ENCODE measurements at places on chromosomes 6 and 20. TPM values are rescaled to one million over a fixed set of nuclear protein-coding genes. Genes with fewer than 3 reads are reported as not detected.

Gene CDH26
- total RNA-seq, result 0.40 TPM

Gene PCK1
- not detected for total RNA-seq

DNA sequence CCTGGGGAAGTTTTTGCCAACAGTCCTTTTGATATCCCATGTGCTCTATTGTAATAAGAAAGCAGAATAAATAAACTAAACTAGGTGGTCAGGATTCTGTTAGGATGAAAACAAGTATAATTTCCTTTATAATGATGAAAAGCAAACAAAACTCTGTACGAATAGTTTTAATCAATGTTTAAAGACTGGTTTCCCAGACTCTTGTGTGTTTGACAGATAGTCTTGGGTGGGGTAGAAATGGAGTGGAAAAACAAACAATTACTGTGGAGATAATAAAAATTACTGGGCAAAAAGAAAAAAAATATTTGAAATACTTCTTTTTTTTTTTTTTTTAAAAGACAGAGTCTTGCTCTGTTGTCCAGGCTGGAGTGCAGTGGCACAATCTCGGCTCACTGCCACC is 152.1 kb upstream of the FLRT3 start:
- DNase-seq, result no peak

DNA sequence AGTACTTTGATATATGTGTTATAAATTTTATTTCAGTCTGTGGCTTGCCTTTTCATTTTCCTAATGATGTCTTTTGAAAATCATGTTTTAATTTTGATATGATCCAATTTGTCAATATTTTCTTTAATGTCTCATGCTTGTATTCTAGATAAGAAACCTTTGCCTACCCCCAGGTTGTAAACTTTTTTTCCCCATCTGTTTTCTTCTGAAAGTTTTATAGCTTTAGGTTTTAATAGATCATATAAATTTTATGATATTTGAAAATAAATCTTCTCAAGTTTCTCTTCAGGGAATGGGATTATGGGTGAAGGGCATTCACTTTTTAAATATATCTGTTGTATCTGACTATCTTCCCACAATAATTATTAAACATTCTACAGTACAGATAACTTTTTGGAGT is 66.7 kb downstream of the SESN1 start:
- DNase-seq, result no peak

DNA sequence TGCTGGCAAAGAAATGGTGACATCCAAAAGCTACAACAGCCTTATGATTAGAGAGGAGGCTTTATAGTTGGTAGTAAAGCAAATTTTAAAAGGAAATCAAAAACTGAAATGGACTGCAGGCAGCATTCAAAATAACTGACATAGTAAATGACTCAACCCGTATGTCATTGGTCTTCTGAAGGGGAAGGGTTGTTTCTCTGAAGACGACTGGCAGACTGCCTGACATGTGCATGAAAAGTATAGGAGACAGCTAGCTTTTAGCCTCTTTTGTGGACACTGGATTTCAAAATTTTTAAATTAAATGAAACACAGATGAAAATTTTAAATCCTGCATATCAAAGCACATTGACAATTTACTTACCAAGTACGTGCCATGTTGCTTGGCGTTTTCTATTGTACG is 90.7 kb downstream of the TRMT6 start:
- no peak for DNase-seq

- no peak for DNase-seq
These were observed 16.0 kb downstream of the KIF13A start for GRCh38 chr6:17971128-17972073.

Gene C6orf89
- total RNA-seq, result 47.5 TPM

DNA sequence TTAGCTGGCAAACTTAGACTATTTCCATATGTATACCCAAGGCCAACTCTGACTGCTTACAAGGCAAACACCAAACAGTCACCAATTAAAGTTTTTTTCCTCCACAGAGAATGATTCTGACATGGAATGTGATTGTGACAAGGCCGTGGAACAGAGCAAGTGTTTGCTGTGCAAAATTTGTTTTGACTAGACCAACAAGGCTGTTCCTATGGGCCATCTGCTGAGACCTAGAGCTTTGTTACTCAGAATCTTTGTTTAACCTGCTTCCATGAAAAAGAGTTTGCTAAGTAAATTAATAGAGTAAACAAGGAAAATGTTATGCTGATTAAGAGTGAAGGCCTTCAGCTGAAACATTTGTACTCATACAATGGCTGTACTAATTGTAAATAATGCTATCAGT is 51.6 kb upstream of the IMPG1 start:
- DNase-seq, result no peak

- DNase-seq, result no peak
These were observed 446.2 kb downstream of the PLCB1 start for GRCh38 chr20:8578161-8578865.

Gene VNN1
- total RNA-seq, result not detected

Gene EDN3
- total RNA-seq, result 0.22 TPM

Gene MYB
- 12.6 TPM for total RNA-seq

GRCh38 chr20:60102665-60103210 is 144.5 kb downstream of the CDH26 start:
- no peak for DNase-seq

DNA sequence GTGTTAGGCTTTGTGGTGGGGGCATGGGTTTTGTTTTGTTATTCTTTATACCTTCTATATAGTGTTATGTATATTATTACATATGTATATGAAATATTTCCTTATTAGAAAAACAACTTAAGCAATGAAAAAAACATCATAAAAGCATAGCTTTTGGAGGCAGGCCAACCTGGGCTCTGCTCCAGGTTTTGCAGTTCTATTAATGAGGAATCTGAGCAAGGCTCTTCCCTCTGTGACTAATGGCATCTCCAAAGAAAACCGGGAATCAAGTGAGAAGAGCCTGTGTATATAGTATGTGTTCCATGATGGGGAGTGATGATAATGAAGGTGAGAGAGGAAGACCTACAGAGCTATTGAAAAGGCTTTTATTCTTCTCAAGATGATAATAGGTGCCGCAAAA is 291.1 kb downstream of the CLIC5 start:
- no peak for DNase-seq

GRCh38 chr6:7006515-7007191 is 101.1 kb upstream of the RREB1 start:
- DNase-seq, result no peak

DNA sequence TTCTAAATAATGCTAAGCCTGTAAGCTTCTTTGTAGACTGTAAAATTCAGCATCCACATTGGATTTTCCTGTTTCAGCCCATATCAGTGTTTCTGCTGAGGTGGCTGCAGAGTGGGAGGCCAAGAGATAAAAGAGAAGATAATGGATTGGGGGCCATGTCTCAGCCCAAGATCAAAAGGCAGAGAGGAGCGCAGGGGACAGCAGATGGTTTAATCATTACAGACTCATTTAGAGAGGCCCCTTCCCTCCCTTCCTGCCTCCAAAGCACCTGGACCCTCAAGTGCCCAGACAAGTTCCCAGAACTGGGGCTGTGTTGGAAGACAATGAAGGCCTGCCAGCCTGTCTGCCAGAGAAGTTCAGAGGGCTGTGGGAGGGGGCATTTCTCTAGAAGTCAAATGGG is 20.4 kb upstream of the CTNNBL1 start:
- no peak for DNase-seq

GRCh38 chr6:128806261-128806660 is 76.7 kb upstream of the LAMA2 start:
- DNase-seq, result no peak

Measured in activated CD4-positive, alpha-beta T cell treated with anti-CD3 and anti-CD28 coated beads, Interleukin-2, amount 10 ng/mL, durations not matched to agents 7 days and 5 days (primary cell).